ENCODE measurements at places on chromosomes 16 and 17.

DNA sequence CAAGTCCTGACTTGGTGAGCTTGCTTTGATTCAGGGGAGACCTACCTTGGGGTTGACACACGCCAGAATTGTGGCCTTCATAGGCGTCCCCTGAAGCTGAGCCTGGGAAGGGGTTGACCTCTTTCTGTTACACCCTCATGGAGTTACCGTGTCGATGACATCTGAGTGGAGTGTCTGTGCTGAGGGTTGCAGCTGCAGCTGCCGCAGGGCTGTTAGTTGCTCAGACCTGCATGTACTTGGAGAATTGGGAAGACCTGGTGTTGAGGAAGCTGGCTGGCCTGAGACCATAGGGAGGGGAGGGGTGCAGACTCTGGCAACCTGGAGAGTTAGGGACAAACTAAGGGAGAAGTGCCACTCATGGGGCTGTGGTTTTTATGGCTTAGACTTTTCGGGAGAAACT, 9.6 kb downstream of the GSE1 start:
- no peak for DNase-seq

- peak; percentile 98 for DNase-seq
Measured at GRCh38 chr16:57609541-57610401, 18.7 kb upstream of the ADGRG1 start.

DNA sequence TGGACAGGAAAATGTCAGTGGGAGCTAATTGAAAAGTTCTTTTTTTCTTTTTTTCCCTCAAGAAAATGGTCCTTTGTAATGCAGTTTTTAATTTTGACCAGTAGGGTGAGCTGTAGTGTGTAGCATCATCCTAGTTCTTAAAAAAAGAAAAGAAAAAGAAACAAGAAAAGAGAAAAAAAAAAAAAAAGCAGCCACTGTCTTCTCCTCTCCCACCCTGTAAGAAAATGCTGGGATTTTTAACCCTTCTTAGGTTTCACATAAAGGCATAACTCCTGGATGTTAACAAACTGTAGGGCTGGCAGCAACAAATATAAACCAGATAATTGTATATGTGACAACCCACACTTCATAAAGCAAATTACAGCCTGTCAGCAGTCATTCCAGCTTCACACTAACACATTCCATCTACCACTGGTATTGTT, 78.1 kb downstream of the SKAP1 start:
- peak; percentile 42 for DNase-seq

DNA sequence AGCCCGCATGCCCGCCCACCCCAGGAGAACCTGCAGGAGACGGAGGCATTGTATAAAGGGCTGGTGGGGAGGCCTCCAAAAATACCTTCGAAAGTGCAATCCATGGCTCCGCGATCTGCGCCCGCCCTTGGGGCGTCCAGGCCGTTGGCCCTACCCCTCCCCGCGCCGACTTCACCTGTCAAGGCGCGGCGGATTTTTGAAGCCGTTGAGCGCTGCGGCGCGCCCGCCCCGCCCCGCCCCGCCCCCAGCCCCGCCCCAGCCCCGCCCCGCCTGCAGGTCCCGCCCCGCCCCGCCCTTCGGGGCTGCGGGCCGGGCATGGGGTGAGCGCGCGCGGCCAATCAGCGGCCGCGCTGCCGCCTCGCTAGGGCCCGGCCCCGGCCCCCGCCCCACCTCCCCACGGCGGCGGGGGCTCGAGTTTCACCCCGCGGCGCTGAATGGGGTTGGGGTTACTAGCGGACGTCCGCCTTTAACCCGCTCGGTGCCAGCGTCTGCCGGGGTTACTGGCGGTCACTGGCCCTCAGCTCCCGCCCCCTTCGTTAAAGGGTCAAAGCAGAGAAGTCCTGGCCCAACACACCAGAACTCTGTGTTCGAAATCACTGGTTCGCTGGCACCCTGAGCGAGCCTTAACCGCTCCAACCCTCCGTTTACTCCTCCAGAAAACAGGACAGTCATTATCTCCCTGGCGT, 13.2 kb downstream of the SREBF1 start:
- peak; percentile 92 for DNase-seq

- DNase-seq, result no peak
Measured at GRCh38 chr17:75994802-75995370, 5.8 kb upstream of the CDK3 start.

GRCh38 chr17:32941419-32942032, 13.6 kb downstream of the TMEM98 start:
- DNase-seq, result no peak

DNA sequence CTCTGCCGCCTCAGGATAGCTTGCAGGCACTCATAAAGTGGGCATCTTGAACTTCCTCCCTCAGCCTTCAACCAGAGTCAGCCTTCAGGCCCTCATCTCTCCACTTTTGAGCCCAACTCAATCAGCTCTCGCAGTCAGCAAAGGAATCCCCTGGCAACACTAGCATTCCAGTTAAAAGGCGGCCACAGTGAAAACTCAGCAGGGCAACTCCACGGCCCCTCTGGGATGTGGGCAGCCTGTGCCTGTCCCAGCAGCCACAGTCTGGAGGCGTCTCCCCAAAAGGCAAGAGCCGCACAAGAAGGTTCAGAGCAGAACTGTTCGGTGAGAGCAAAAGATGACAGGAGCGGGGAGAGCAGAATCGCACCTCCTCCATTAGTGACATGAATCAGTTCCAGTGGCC, 9.0 kb downstream of the TMEM11 start:
- DNase-seq, result no peak

- DNase-seq, result no peak
Measured at GRCh38 chr17:81249223-81250040, 10.3 kb downstream of the NDUFAF8 start.

DNA sequence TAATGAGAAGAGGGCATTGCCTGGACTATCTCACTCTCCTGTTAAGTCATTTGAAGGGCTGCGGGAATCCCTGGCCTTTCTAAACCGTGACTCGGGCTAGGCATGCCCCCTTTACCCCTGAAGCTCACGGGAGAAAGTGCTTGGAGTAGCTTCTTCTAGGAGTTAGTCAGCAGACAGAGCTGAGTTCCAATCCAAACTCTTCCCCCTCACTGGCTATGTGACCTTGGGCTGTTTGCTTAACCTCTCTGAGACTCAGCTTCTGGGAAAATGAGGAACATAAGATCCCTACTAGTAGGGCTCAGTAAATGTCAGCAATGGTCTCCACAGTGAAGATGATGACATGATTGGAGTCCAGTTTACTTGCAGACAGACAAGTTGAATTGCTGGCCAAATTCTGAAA, 5.7 kb upstream of the B9D1 start:
- DNase-seq, result no peak

DNA sequence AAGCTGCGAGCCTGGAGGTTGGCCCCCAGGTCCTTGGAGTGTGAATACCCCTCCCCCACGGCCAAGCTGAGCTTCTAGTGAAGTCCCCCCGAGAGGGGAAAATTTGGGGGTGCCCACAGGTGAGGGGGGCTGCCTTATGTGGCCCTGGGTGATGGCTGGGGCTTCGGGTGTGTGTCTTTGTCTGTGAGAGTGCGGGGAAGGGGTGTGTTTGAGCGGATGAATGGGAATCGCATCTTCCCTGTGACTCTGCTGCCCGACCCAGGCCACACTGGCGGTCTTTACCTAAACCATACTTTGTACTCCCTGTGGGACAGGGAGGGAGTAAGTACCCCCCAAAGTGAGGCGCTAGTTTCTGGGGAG, 1.3 kb downstream of the SBK1 start:
- DNase-seq, result no peak

DNA sequence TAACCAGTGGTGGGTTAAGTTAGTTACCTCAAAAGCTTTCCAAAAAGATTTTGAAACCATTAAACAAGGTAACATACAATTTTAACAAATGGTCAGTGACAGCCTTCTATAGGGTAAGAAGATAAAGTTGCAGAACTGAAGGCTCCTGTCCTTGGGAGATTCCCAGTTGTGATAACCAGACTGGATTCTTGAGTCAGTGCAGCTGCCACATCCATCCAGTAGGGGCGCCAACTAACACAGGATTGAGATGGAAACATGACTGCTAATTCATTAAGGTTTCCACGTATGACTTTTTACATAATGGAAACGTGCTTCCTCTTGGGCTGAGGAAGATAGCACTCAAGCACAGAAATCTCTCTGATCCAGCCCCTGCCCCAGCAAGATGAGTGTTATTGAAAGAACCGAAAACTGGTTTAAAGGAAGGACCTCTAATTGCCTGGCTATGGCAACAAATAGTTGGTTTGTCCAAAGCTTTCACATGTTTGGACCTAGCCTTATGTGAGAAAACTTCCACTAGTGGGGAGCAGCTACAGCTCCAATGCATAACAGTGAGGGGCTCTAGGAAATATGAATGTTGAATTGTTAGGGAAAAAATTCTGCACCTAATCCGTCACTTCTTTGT, 269.8 kb upstream of the MYOCD start:
- DNase-seq, result peak; percentile 3

DNA sequence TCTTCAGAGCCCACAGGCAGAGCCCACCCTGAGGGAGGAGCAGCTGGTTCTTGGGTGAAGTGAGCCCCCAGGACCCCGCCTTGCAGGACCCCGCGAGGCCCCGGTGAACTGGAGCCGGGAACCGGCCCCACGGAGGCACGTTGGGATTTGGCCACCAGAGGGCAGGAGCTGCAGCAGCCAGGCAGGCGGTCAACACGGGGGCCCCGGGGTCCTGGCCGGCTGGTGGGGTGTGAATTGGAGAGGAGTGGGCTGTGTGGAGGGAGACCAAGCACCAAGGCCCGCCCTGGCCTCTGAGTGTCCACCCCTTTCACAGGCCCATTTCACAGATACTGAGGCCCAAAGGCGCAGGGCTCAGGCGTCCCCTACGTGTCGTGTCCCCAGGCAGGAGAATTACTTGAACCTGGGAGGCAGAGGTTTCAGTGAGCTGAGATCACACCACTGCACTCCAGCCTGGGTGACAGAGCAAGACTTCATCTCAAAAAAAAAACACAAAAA, 2.2 kb downstream of the DPEP1 start:
- DNase-seq, result no peak

GRCh38 chr17:44241106-44241624, 21.7 kb upstream of the UBTF start:
- no peak for DNase-seq

GRCh38 chr17:4562015-4562969, 1.9 kb upstream of the GGT6 start:
- DNase-seq, result no peak

DNA sequence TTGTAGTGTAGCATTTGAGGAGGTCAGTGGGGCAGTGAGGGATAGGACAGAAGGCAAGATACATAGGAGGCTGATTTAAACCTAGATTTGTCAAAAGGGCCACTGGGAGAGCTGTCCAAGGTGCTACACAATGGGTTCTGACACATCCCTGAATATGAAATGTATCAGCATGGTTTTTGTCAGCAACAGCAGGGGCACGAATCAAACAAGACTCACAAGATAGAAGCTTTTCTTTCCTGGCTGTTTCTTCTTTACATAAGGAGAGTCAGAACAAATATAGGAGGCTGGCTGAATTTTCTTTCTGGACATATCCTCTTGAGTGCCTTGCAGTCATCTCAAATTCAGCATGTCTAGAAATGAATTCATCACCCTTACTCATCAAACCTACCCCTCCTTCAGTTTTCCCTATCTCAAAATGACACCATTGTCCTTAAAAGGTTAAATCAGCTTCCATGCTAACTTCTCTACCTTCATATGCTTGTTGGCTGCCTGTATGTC, 130.5 kb downstream of the NPIPB5 start:
- DNase-seq, result peak; percentile 23

GRCh38 chr17:62573480-62574117, 53.9 kb upstream of the MRC2 start:
- DNase-seq, result no peak

DNA sequence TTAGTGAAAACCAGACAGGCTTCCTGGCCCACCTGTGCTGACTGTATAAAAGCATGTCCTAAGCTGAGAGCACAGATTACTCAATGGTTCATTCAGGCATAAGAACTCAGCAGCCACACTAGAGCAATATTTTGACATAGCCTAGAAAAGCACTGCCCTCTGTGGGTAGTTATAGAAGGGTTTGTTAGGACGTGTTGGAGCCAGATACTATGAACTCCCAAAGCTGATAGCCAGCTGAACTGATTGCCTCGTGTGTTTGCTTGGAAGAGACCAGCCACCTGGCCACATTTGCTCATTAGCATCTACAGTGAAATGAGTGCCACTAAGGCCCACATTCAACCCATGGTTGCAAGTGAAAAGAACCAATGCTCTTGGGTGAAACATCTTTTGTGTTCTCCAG, 30.8 kb upstream of the ABCA5 start:
- no peak for DNase-seq

DNA sequence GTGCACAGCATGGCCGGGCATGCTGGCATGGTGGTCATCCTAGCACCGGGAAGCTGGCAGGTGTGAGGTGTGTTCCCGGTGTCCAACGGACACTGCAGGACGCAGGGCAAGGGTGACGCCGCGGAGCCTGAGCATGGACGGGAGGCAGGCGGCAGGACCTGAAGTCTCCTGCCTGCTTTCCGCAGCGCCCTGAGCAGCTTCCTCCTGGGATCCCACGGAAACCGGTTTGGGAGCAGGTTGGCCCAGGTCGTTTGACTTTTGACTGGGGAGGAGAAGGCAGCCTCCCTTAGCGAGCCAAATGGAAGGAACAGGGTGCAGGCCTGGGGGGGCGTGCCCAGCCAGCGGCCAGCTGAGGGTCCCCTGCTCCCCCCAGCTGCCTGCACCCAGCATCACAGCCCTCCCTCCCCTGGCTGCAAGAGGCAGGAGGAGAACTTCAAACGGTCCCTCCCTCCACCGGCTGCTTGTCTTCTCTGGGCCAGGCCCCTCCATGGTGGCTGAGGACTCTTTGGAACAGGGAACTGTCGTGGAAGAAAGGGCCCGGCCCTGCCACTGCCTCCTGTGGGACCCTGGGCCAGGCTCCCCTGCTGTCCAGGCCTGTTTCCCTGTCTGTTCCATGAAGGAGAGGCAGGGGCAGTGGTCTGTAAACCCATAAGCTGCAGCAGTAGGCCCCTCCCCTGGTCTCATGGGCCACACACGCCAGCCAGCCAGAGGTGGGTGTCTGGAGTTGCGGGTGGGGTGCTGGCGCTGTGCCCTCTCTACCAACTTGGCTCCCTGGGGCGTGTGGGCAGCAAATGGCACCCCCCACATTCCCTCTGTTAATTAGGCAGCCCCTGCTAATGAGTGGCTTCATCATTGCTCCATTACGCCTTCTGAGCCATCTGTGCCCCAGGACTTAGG, 7.8 kb upstream of the ADGRG1 start:
- DNase-seq, result no peak

GRCh38 chr16:15610369-15610871, 32.5 kb downstream of the MARF1 start:
- peak; percentile 28 for DNase-seq

DNA sequence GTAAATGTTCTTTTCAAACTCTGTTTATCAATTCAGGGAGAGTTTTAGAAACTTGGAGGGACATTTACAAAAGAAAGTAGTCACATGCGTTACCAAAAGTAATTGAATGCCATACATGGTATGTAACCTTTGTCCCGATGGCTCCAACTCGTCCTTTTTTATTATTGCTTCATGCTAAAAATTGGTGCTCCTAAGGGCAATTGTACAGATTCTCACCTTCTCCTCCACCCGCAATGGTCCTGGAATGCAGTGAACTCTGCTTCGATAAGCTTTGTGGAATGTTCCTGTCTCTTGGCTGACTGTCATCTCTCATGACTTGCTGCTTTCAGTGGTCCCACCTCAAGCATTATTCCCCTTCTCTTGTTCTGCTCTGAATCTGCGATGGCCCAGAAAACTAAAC, 20.9 kb downstream of the GNAO1 start:
- DNase-seq, result no peak

- no peak for DNase-seq
Measured at GRCh38 chr17:76000755-76001521, at the start of gene CDK3. TSS of gene CDK3 (plus strand) at chr17:76000855. CDS start at chr17:76001426, 571 bp downstream.

GRCh38 chr16:53726625-53727024, 22.7 kb downstream of the FTO start:
- DNase-seq, result no peak
